Right lobe of liver (tissue), 6 donors: ENCODE measurements at places on chromosomes 4 and X.

DNA sequence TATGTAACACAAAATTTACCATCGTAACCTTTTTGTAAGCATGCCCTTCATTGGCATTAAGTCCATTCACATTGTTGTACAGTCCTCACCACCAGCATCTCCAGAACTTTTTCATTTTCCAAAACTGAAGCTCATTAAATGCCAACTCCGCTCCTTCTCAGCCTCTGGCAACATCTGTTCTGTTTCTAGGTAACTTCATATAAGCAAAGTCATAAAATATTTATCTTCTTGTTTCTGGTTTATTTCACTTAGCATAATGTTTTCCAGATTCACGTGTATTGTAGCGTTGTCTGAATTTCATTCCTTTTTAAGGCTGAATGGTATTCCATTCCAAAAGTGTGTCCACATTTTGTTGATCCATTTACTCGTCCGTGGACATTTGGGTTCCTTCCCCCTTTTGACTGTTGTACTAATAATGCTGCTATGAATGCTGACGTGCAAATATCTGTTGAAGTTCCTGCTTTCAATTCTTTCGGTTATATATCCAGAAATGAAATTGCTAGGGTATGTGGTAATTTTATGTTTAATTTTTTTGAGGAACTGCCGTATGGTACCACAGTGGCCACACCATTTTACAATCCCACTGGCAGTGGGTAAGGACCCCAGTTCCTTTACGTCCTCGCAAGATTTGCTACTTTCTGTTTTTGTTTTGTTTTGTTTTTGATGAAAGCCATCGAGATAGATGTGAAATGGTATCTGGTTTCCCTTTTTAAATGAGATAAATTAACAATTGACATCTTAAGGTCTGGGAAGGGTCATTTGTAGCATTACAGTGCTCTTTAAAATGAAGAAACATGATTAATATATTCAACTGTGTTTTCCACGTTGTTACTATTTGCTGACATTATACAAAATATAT, 63.4 kb downstream of the PTTG2 start:
- DNase-seq, result no peak

GRCh38 chr4:48002267-48002666, 14.2 kb downstream of the CNGA1 start:
- no peak for DNase-seq

GRCh38 chr4:101071241-101071640, 276.1 kb downstream of the PPP3CA start:
- no peak for DNase-seq

- no peak for DNase-seq
These were observed 111.6 kb downstream of the BTC start for GRCh38 chr4:74682567-74683359.

GRCh38 chr4:27412613-27413012, 552.0 kb downstream of the STIM2 start:
- DNase-seq, result no peak

- no peak for DNase-seq
These were observed 162.1 kb downstream of the PCDH18 start for GRCh38 chr4:137370206-137370633.

- no peak for DNase-seq
These were observed 134.8 kb upstream of the PPARGC1A start for GRCh38 chr4:24024605-24025004.

DNA sequence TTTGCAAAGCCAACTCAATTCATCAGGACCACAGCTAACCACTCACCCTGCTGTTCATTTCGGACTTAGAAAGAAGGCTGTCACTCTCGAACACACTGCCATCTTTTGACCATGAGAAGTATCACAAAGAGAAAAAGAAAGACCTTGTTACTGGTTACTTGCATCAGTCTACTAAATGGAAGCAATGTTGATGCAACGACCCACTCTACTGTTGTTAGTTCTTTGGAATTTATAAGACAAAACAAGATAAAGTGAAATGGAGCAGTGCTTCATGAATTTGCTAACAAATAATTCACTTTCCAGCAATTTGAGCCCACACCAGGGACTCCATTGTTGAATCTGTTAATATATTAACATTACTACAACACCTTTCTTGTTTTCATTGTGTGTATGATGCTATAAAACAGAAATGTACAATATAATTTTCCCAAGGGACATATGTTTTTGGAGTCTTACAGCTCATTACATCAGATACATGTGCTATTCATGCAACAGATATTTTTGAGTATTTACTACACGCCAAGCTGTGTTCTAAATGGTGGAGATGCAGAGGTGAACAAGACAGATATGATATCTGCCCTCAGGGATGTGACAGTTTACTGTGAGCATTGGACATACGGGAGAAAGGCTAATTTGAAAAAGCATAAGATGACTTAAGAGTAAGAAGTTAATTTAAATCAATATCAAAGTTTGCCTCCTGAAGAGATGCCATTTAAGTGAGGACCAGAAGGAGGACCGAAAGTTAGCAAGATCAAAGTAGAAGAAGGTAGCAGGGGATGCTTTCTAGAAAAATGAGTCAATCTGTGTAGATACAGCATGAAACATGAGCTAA, 87.2 kb downstream of the AREG start:
- DNase-seq, result no peak

DNA sequence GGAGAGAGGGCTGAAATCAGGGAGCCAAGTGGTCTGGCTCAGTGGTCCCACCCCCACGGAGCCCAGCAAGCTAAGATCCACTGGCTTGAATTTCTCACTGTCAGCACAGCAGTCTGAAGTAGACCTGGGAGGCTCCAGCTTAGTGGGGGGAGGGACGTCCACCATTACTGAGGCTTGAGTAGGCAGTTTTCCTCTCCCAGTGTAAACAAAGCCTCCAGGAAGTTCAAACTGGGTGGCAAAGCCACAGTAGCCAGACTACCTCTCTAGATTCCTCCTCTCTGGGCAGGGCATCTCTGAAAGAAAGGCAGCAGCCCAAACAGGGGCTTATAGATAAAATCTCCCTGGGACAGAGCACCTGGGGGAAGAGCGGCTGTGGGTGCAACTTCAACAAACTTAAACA, 88.1 kb downstream of the NPFFR2 start:
- no peak for DNase-seq

DNA sequence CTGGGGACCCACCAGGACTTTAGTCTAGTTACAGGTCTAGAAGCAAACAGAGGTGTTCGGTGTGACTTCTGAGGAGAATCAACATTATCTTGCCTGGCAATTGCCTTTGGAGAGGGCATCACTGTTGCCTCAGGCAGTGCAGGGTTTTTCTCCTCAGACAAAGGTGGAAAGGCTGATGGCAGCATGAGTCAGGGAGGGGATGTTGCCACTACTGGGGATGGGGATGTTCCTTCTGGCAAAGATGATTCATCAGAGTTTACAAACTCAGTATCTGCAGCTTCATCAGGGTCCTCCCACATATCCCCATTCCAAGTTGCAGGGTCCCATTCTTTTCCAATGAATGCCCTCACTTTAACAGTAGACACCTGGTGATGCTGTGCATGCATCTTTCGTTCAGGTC, 91.3 kb upstream of the GALNTL6 start:
- DNase-seq, result no peak

GRCh38 chr4:155705664-155706063, 39.0 kb downstream of the GUCY1A1 start:
- no peak for DNase-seq

GRCh38 chr4:80183250-80184052, 13.9 kb upstream of the PRDM8 start:
- peak; percentile 56 for DNase-seq

- no peak for DNase-seq
These were observed 109.5 kb upstream of the MYOZ2 start for GRCh38 chr4:119025916-119026661.

DNA sequence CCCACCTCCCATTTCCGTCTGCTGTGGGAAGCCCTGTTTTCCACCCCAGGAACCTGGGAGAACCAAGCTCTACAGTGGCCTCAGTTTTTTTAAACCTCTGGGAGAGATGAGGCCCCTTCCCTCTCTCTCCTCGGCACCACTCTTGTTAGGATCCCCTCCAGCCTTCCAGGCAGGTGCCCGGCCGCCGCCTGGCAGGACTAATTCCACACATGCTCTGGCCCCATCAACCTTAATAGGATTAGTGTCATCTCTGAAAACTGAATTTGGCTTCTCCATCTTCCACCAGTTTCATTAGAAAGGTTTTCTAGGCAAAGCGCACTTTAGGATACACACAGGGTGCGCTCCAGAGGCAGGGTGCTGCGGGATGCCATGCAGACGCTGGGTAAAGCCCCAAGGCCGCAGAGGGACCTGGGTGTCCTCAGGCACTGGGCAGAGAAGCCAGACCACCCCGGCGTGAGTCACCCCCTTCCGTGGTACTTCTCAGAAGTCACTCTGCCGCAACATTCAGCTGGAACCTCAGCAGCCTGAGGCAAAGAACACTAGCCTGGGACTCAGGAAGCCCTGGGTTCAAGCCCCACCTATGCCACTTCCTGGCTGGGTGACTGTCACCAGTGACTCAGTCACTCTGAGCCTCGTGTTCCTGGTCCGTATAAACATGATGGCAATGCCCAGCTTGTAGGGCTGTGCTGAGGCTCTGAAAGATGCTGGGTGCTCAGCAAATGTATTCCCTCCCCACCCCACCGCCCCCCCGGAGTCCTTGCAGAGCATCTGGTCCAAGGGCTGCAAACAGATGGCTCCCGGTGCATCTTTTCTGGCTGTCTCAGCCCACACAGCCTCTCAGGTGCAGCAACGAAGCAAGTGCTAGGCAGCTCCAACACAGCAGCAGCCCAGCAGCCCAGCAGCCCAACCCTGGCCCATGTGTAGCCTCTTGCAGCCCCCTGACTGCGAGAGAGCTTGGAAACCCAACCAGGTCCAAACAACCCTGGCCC, 29.1 kb downstream of the PPP2R2C start:
- no peak for DNase-seq

- DNase-seq, result no peak
These were observed 141.1 kb upstream of the MID1 start for GRCh38 chrX:10761447-10761846.

DNA sequence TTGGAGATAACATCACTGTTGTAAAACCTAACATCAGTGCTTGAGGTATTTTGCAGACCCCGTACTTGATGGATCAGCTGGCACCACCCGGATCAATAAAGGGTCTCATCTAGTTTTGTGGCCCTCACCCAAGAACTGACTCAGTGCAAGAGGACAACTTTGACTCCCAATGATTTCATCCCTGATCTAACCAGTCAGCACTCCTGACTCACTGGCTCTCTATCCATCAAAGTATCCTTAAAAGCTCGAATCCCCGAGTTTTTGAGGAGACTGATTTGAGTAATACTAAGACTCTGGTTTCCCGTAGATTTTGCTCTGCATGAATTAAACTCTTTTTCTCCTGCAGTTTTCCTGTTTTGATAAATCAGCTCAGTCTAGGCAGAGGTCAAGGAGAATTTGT, 2498.1 kb downstream of the PCDH7 start:
- no peak for DNase-seq

GRCh38 chr4:57309658-57310057, 199.5 kb upstream of the IGFBP7 start:
- no peak for DNase-seq

- no peak for DNase-seq
These were observed 76.0 kb upstream of the DDX60 start for GRCh38 chr4:168394556-168394955.

GRCh38 chr4:80179637-80180161, 17.6 kb upstream of the PRDM8 start:
- DNase-seq, result no peak

GRCh38 chr4:124947622-124948265, 235.2 kb upstream of the ANKRD50 start:
- no peak for DNase-seq

GRCh38 chr4:142567620-142568451, 278.3 kb downstream of the INPP4B start:
- DNase-seq, result no peak

DNA sequence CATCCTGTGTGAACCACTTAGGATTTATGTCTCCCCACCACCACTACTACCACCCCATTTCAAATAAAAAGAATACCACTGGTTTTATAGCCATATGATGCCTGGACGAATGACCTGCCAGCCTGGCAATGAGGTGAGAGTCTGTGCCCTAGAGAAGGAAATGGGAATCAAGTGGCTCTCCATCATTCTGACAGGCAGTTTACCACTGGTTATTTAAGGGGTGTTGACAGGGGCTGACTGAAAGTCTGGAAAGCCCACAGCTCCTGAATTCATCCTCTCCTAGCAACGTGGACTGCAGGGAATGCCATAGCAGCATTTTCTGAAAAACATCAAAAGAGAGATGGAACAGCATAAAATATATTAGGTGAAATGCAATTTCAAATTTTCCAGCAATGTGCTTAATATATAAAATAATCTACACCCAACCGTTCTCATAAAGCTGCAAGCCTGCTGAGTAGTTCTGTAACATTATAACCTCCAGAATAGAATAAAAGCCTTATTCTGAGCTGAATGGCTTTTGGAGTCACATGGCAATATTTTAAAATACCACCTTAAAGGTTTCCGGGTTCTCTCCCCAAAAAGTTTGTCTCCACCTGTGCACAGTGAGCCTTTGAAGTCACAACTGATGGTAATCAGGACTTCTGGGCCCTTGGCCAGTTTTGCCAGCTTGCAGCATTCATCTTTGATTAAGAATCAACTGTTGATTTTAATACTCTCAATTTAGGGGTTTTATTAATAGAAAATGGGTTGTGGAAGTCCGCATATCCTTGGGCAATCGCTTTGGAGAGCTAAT, 121.5 kb downstream of the DCTD start:
- no peak for DNase-seq

GRCh38 chr4:33890841-33891240, 2353.5 kb downstream of the ARAP2 start:
- DNase-seq, result no peak

DNA sequence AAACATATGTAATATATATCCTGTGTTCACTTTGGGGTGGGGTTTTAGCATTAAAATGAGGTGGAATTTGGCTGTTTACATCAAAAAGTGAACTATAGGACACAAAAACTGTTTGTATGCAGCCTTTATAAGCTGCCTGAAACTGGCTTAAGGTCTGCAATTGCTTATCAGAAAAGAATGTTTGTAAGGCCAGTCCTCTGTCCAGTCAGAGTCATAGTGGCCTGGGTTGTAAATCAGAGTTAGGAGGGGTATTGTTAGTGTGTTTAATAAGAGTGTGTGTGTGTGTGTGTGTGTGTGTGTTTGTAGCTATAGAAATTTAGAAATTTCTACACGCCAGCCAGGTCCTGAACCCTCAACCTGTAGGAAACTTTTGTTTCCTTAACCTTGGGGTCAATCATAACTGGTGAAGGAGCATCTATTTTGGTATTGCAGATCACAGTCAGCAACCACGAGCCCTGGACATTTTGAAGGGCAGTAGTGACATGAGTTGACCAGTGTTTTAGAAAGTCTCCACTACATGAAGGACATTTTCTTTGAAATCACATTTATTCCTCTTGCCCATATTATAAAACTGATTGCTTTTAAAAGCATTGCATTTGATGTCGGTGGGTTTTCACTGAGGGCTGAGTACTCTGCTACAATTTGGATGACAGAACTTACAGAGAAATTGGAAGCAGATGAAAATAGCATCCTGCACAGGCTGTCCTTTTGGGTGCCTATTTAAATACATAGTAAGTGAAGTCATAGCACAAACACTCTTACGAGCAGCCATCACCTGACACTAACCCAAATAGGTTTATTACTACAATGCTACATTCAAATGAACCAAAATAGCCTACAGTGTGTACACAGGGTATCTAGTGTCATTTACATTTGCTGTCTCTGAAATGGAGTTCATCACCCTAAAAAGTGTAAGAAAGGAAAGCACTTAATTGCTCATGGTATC, 11.2 kb upstream of the TMEM154 start:
- no peak for DNase-seq

GRCh38 chr4:173287486-173287885, 46.7 kb downstream of the HMGB2 start:
- no peak for DNase-seq

- DNase-seq, result no peak
These were observed 47.3 kb upstream of the PPARGC1A start for GRCh38 chr4:23937173-23937572.

- no peak for DNase-seq
These were observed 6.2 kb upstream of the CTBP1 start for GRCh38 chr4:1255151-1255550.
